NCI-H460 (cell line): ENCODE measurements at places on chromosomes 5 and 9.

DNA sequence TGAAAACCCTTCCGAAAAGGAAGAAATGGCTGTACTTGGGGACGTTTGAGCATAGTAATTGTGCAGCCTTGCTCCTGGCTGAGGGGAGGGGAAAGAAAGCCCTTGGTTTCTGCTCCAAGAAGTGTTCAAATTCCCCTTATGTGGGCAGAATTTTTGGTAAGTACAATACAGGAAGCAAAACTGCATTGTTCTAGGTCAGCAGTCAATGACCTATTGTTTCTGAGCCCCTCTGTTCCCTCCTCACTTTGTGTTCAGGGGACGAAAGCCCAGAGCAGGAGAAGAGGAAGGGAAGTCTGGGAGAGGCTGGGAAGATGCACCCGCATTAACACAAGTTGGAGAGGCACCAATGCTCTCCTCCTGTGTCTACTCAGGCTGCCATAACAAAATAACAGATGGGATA is 11.9 kb downstream of the BASP1 start:
- no peak for DNase-seq

DNA sequence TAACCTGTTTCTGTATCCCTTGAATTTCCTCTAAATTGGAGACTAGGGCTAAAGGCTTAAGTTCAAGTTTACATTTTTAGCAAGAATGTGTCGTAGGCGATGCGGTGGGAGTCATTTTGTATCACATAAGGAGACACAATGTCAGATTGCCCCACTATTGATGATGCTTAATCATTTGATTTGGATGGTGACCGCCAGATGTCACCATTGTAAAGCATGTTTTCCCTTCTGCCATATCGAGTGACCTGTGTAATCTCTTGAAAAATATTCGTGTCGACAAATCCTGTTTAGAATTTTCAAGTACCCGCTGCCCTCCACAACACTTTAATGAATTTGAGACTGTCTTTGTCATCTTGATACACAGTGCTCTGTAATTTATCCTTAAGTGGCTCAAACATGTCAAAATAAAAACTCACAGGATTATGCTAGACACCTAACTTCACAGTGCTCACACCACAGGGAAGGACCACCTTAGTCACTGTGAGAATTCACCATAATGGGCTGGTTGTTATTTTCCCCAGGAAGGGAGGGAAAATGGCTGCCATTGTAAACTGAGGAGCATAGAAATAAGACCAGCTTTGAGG is 34.5 kb upstream of the SLC46A2 start:
- DNase-seq: peak; percentile 29

DNA sequence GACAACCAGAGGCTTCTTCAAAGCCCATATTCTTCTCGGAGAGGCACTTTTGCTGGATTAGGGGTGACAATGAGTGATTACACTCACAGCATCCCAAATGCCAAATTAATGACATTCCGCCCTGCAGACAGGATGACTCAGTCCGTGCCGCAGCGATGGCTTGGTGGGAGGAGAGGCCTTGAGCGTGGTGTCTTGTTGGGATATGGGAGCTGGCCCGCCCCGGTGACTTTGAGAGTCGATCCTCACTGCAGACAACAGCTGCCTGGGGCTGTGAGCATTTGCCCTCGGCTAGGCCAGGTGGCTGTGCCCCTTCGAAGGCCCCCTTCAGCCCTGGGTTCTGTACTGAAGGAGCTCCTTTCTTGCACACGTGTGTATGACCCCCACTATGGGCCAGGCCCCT is 29.8 kb downstream of the OLFM1 start:
- no peak for DNase-seq

- DNase-seq: no peak
Measured at GRCh38 chr5:143436871-143437270, 33.4 kb upstream of the NR3C1 start.

- no peak for DNase-seq
Measured at GRCh38 chr5:82537687-82538306, 259.6 kb upstream of the RPS23 start.

DNA sequence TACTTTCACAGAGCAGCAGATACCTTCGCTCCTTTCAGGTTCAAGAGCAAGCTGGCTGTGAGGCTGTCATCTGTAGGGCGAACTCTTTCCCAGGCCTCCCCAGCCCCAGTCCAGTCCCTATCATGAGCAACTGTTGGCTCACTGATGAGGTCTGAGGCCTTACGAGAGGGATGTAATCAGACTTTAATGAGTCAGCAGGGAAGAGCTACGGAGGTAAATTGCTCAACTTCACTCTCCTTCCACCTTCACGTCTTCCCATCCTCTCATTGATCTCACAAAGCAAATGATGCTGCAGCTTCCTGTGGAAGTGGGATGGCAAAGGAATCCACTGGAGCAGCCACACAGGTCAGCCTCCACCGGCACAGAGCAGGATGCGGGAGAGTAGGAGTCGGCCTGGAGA is 130.7 kb upstream of the TBCA start:
- no peak for DNase-seq

- no peak for DNase-seq
Measured at GRCh38 chr9:110330484-110331105, 7.1 kb downstream of the TXNDC8 start.

GRCh38 chr5:122420537-122421236 is 108.7 kb downstream of the SNCAIP start:
- DNase-seq: no peak

GRCh38 chr5:59296317-59297264 is 596.9 kb downstream of the PDE4D start:
- DNase-seq: peak; percentile 44

GRCh38 chr9:129220771-129221170 is 42.7 kb upstream of the IER5L start:
- no peak for DNase-seq

- no peak for DNase-seq
Measured at GRCh38 chr5:102809033-102809432, 53.9 kb downstream of the PAM start.

GRCh38 chr5:79932510-79933504 is 58.3 kb downstream of the MTX3 start:
- DNase-seq: no peak

DNA sequence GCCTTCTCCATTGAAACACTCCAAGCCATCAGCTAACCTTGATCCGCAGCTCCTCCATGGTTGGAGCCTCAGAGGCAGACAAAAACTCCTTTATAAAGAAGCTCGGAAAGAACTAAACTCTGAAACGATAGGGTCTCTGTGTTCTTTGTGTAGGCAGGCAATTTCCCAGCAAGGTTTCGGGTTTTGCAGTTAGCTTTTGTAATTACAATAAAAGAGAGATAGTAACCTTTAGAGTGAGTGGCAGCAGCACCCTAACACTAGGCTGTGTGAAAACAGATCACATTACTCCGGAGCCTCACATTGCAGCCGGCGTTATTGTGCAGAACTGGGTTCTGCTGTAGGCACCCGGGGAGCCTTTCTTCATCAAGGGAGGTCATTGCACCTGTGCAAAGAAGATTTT is 115.8 kb upstream of the MAP3K1 start:
- DNase-seq: no peak

GRCh38 chr9:16309469-16310271 is 560.8 kb downstream of the BNC2 start:
- no peak for DNase-seq

- no peak for DNase-seq
Measured at GRCh38 chr5:38835887-38836286, 9.9 kb upstream of the OSMR start.

GRCh38 chr9:31248156-31248555 is 1136.3 kb upstream of the ACO1 start:
- DNase-seq: no peak

- DNase-seq: peak; percentile 61
Measured at GRCh38 chr5:132905938-132906337, 32.5 kb downstream of the LEAP2 start.

DNA sequence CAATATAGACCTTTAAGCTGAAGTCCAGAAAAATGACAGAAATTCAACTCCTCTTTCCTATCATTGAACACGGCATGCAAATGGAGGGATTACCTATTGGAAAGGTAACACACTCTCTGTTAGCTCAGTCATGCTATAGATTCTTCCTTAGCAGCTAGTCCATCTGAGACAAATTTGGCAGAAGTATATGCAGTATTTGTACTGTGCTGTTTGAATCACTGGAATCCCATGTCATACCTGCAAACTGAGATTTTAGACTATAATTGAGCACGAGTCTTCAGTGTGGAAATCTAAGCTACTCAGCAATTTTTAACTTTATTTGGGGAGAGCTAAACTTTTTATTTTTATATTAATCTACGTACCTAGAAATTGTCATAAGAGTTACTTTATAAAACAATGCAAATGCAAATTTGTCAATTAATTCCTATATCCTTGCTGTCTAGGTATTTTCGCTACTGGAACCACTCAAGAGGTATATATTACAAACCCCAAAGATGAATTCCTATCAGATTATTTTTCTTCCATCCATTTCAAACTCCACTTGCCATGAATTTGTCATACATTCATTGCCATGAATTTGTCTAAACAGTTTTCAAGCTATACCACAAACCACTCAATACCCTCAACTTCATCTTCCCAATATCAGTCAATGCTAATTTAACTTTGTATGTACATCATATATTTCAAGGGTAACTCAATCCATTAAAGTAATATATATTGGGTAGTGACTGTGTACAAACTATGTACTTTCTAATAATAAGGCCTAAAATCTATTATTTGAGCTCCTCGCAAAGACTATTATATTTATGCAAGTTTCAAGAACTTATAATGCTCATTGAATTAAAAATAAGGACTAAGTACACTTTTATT is 224.8 kb downstream of the MEF2C start:
- no peak for DNase-seq

GRCh38 chr9:135249191-135249590 is 161.7 kb downstream of the OLFM1 start:
- no peak for DNase-seq

GRCh38 chr5:115354246-115354645 is 57.8 kb upstream of the CCDC112 start:
- no peak for DNase-seq

DNA sequence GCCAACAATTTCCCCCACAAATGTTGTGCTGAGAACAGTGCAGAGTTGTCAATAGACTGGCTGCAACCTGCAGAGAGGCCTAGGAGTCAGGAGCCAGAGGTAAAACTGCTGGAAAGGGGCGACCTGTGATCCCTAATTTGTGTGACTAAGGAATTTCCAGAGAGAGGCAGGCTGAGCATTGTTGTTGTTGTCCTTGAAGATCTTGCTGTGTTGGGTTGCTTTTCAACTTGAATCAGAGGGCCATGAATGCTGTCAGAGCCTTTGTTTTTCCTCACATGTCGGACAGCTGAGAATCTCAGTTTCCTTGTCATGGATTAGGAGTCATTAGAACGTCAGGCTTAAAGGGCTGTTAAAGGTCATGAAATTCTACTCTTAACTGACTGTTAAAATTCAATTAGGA is 134.6 kb upstream of the ASTN2 start:
- DNase-seq: no peak

DNA sequence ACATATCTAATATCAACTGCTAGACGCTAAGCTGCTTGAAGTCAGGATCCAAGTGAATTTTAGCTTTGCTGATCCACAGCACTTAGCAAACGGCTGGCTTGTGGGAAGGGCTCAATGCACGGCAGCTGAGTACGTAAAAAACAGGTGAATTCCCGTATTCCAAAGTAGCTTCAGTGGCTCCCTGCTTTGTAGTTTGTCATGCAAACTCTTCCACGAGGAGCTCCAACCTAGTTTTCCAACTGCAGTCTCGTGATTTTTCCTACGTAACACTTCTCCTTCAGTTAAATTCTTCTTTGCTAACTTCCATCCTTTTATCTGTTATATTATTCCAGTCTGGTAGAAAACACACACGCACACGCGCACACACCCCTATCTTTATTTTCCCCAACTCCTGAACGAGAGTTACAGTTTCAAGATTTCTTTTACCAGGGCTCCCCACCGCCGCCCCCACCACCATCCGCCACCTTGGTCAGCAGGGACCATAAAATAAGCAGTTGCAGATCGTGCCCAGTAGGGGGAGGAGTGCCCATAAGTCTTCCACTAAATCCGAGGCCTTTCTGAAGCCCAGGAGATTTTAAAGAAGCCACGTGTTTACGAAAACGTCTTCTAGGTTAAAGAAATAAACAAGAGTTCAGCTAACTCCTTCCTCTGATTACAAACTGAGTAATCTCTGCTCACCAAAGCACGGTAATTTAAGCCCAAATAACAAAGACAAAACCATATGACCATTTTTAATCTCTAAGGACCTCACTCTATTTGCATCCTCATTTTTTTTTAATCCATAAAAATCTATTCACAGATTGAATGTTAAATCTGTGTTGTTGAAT is 34.8 kb upstream of the TRIO start:
- peak; percentile 92 for DNase-seq

DNA sequence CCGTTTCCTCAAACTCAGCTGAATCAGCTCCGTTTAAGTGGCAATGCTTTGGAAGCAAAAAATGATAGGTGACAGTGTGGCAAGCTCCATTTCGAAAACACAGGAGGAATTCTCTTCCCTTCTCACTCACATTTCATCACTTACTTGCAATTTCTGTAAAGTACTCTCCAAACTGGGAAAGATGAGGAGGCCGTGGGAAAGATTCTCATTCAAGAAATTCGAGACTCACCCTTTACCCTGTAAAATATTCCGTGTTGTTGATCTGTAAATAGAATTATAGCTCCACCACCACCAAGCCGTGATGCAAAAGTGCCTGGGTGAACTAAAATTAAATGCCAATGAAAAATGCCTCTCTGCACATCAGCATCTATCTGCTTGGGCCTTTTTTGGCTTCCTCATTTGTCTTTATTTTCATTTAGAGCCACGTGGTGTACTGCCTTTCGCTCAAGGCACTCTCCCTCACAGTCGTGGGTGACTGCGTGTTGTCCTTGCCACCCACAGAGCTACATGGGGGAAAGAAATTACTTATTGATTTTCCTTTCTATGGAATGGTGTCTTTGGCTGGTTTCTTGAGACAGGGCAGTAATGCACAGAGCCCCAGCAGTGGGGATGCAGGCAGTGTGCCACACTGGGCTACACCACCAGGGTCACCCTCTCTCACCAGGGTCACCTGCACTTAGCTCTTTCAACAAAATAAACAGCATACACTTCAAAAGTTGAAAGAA is 289.3 kb upstream of the TAS2R1 start:
- DNase-seq: no peak

DNA sequence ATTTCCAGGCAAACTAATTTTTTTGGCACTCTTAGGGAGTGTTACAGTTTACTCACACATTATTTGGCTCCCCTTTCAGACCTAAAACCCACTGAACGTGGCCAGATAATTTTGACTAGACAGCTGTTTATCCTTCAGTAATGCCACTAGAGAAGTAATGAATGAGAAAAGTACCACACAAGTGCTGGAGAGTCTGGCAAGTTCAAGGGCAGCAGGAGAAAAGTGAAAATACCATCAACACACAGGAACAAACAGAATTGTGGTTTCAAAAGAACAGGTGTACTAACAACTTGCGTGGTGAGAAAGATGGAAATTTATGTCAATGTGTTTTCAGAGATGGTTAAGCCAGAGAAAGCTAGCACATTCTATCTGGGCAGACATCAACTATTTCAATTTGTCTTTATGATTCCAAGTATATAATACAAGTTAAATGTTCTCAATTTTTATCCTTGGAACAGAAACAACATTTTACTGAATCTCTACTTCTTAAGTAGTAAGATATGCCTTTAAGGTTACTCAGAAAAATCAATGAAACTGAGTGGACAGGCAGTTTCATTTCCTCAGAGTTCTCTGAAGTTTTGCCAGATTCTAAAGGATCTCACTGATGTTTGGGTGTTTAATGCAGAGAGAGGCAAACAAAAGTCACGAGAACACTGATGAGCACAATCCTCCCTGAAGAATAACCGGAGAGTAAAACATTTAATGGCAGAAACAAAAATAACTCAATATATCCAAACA is 91.0 kb downstream of the ARSB start:
- no peak for DNase-seq

GRCh38 chr9:23686896-23687295 is 139.1 kb downstream of the ELAVL2 start:
- DNase-seq: no peak

GRCh38 chr9:93304574-93305496 is 120.9 kb downstream of the WNK2 start:
- DNase-seq: peak; percentile 40
